ENCODE measurements at places on chromosomes 6 and 20.
A peak's percentile ranks its signal among the peaks of the same experiment; 100 is the strongest.

GRCh38 chr6:87870556-87870955 is 168.5 kb upstream of the AKIRIN2 start:
- no peak for DNase-seq

- DNase-seq: no peak
Observed at GRCh38 chr20:20009784-20010253, 7.3 kb upstream of the NAA20 start.

GRCh38 chr6:22899426-22899825 is 330.1 kb downstream of the HDGFL1 start:
- DNase-seq: no peak

DNA sequence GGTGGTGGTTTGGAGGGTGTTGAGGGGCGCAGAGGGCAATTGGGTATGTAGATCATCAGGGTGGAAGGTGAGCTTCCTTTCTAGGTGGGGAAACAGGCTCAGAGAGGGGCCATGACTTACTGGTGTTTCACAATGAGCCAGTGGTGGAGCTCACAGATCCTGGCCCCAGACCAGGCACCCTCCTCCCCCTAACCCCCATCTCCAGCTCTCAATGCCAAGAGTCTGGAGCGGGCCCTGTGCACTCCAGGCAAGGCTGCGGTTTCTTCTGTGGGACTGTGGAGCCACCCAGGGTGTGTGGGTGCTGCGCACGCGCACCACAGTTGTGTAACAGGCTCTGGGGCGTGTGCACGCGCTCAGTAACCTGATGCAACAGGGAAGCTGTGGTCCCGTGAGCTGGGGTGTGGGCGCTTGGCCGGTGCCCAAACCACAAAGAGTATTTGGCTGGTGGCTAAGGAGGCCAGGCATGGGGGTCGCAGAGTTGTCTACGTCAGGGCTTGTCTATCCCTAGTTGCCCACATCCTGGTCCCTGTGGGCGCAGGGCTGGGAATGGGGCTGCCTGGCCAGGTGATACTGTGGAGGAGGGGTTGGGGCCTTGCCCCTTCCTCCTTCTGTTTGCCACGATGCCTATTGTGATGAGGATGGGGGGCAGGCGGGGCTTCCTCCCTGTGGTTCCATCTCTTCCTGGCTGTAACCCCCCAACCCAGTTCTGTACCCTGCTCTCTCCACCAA is 37.5 kb upstream of the MRPS18A start:
- peak; percentile 80 for DNase-seq

DNA sequence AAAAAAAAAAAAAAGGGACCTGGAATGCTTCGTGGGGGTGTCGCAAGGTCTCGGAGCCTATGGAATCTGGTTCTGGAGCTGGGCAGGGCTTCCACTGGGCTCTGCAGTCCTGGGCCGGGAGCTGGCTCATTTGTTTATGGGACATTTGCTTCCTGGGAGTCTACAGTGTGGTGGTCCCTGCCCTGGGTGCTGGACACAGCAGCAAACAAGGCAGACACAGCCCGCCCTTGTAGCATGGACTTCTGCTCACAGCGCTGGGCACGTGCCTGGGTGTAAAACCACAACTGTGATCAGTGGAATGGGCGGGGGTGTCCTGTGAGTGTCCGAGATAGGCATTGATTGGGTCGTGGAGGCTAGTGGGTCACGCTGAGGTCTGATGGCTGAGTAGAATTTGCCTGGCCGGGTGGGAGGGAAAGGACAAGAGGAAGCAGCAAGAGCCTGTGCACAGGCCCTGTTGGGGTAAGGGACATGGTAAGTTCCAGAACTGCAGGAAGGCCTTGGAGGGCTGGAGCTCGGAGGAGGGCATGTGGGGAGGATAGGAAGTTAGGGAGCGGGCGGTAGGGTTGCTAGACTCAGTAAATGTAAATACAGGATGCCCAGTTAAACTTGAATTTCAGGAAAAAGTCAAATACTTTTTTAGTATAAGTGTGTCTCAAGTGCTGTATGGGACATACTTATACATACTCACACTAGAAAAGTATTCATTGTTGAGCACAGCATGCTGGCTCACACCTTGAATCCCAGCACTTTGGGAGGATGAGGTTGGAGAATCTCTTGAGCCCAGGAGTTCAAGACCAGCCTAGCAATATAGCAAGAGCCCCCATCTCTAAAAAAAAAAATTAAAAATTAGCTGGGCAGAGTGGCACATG is 61.3 kb upstream of the PMEPA1 start:
- no peak for DNase-seq

- DNase-seq: no peak
Observed at GRCh38 chr20:58514321-58515232, 622 bp downstream of the APCDD1L start.

GRCh38 chr20:51456511-51457509 is 85.7 kb downstream of the NFATC2 start:
- peak; percentile 98 for DNase-seq

GRCh38 chr6:40569162-40569910 is 17.8 kb downstream of the LRFN2 start:
- DNase-seq: no peak

DNA sequence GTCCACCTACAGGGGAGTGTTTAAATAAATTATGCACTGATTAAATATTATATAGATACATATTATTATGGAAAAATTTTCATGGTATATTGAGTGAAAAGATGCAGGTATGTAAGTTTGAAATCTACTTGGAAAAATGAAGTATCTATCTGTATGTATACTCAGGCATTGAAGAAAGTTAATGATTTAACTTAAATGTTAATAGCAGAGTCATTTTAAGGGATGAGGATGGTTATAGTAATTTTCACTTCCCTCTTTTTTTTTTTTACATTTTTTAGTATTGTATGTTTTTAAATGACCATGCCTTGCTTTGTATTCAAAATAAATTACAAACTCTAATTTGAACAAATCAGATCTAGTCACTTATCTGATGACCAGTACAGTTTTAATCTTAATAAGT is 43.2 kb upstream of the NOTCH4 start:
- no peak for DNase-seq

DNA sequence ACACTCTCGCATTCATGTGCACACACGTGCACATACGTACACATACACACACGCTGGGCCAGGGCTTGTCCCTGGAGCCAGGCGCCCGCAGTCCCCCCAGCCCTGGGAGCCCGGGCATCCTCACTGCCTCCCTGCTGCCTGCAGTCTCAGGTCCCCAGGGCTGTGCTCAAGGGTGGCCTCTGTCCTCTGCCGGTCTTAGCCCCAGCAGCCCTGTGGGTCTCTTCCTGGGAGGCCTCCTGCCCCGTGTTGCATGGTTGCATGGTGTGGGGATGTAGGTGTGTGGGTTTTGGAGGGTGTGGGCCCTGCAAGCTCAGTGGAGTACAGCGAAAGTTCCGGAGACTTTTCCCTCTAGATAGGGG is 101.5 kb downstream of the TMEM242 start:
- DNase-seq: no peak

GRCh38 chr6:1817033-1817761 is 207.5 kb downstream of the FOXC1 start:
- DNase-seq: no peak

DNA sequence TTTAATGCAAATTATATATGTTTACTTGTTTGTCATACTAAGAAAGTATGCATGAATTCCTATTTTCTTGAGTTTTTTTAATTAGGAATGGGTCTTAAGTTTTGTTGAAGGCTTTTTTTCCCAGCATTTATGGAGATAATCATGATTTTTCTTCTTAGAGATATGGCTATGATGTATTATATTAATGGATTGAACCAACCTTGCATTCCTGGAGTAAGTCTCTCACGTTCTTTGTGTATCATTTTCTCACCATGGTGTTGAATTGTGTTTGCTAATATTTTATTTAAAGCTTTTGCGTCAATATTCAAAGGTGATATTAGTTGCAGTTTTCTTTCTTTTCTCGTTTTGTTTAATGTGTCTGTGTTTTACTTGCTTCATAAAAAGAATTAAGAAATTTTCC is 48.4 kb upstream of the SLC35D3 start:
- DNase-seq: no peak

DNA sequence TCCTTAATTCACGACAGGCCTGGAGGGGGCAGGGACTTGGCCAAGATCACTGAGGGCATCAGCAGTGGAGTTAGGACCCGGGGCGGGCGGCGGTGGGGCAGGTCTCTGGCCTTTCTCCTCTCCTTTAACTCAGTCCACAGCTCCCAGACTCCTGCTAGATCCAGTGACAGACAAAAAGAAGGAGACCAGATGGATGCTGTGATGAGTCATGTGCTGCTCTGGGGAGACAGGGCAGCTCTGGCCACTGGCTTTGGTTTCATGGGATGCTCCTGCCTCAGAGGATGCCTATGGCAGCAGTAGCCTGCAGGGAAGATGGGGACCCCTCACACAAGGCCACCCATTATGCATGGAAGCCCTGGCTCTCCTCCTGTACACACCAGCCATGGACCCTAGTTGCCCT is 20.5 kb downstream of the EPB41L1 start:
- no peak for DNase-seq

DNA sequence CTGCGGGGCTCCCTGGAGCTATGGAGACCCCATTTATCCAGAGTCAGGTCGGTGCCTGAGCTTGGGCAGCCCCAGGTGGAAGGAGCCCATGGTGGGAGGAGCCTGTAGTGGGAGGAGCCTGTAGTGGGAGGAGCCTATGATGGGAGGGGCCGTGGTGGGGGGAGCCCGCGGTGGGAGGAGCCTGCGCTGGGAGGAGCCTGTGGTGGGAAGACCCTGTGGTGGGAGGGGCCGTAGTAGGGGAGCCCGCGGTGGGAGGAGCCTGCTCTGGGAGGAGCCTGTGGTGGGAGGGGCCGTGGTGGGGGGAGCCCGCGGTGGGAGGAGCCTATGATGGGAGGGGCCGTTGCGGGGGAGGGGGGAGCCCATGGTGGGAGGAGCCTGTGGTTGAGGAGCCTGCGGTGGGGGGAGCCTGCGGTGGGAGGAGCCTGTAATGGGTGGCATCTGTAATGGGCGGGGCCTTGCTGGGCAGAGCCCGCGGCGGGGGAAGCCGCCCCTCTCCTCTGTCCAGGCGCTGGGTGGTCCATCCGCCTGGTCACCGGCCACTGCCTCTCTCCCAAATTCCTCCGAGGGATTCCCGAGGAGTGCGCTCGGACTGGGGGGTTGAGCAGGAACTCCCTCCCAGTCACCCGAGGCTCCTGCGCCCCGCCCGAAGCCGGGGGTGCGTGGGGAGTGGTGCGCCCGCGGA is 567 bp upstream of the FNDC11 start:
- DNase-seq: peak; percentile 80

DNA sequence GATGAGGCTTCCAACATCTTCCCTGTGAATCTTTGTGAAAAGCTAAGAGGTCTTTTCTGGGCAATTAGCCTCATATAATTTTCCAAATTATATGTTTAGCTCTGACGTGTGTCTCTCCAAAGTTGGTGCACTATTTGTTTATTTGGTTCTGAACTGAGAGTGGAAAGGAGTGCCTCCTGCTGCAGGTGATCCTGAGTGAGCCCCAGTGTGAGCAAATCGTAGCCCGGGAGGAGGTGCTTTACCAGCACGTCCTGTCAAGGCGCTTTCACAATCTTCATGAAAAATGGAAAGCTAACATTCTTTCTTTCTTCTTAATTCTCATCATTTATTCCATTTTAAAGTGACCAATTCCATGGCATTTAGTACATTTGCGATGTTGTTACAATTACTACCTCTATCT is 231.9 kb downstream of the BMP2 start:
- DNase-seq: no peak

- DNase-seq: no peak
Observed at GRCh38 chr20:48632825-48633619, 194.8 kb downstream of the PREX1 start.

GRCh38 chr6:125107896-125108295 is 45.7 kb upstream of the TPD52L1 start:
- DNase-seq: no peak

DNA sequence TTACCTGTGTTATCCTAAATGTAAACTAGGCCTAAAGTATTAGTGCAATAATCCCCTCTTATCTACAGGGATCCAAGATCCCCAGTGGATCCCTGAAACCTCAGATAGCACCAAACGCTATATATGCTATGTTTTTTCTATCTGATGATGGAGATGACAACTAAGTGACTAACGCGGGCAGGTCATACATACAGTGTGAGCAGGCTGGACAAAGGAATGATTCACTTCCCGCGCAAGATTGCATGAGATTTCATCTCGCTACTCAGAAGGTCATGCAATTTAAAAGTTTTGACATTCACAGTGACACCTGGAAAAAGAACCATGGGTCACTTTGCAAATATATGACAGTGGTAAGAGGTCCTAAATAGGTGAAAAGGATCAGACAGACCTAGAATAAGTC is 875.9 kb downstream of the HACE1 start:
- no peak for DNase-seq

DNA sequence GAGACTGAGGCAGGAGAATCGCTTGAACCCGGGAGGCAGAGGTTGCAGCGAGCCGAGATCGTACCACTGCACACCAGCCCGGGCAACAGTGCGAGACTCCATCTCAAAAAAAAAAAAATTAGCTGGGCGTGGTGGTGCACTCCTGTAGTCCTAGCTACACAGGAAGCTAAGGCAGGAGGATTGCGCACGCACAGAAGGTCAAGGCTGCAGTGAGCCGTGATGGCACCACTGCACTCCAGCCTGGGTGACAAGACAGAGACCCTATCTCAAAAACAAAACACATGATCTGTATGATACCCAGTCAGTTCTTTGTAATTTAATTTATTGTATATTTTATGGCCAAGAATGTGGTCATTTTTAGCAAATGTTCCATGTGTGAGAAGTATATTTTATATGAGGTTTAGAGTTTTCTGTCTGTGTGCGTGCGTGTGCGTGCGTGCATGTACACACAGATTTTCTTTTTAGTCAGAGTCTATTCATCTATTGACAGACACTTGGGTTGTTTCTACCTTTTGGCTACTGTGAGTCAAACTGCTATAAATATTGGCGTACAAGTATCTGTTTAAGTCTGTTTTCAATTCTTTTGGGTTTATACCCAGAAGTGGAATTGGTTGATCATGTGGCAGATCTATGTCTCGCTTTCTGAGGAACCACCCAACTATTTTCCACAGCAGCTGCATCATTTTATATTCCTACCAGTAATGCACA is 22.2 kb upstream of the MYL9 start:
- DNase-seq: no peak

GRCh38 chr6:33216117-33216649 is 7.9 kb downstream of the RING1 start:
- no peak for DNase-seq

GRCh38 chr6:80519811-80520594 is 413.5 kb downstream of the BCKDHB start:
- no peak for DNase-seq

DNA sequence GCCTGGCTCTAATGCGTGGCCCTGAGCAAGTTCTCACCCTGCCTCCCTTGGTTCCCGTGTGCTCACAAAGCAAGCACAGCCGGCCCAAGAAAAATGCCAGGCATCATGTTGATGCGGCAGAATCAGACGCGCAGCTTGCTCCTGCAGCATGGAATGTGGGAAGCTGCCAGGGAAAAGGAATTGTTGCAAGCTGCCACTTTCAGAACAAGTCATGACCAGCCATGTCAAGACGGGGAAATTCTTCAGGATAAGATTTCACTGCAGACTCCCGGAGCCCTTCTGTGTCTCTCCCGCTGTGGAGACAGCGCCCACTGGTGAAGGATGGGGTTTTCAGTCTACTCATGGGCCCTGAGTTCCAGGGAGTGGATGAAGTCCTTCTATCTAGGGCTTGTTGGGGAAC is 4.6 kb downstream of the DACT2 start:
- peak; percentile 52 for DNase-seq

All from kidney tubule cell (primary cell).